Inflammatory macrophage treated with lipopolysaccharide for 4 hours (primary cell): ENCODE measurements at places on chromosomes 7 and 10.

- peak; percentile 98 for DNase-seq
These were observed 145.6 kb downstream of the PFKFB3 start for GRCh38 chr10:6348096-6348874.

DNA sequence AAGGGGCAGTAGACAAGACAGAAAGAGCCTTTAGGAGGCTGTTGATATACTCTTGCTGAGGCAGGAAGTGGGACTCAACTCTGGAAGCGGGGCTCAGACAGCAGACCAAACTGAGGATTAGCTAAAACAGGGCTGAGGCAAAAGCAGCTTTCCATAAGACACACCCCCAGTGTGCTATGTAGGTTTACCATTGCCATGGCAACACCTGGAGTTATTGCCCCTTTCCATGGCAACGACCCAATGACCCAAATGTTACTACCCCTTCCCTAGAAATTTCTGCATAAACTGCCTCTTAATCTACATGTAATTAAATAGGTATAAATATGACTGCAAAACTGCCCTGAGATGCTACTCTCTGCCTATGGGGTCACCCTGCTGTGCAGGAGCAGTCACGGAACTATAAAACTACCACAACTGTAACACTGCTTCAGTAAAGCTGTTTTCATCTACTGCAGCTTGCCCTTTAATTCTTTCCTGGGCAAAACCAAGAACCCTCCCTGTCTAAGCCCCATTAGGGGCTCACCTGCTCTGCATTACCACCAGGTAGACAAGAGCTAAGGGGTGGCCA, 348.4 kb upstream of the PODXL start:
- DNase-seq, result no peak

GRCh38 chr7:35355199-35355598, 101.3 kb upstream of the TBX20 start:
- no peak for DNase-seq

- no peak for DNase-seq
These were observed 118.9 kb downstream of the PRPF18 start for GRCh38 chr10:13705526-13706174.

GRCh38 chr7:36266683-36267082, 113.6 kb downstream of the EEPD1 start:
- DNase-seq, result no peak

GRCh38 chr7:46220066-46220630, 299.1 kb upstream of the IGFBP3 start:
- DNase-seq, result no peak

- peak; percentile 97 for DNase-seq
These were observed 169.5 kb upstream of the KLF14 start for GRCh38 chr7:130903358-130903974.

DNA sequence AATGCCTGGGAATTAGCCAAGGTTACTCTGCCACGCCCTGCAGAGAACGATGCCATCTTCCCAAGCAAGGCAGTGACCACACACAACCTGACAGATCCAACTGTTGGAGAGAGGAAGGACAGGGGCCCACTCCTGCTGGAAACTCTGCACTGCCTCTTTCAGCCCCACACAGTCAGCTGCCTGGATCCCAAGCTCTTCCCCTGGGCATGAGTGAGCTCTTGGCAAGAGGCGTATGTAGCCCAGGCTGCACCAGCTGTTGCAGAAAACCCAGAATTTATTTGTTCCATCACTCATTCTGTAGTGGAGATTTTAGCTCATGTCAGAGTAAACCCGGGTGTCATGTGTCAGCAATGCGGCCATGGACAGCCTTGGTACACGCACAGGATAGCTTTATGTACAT, 135.1 kb upstream of the TRIM24 start:
- no peak for DNase-seq

DNA sequence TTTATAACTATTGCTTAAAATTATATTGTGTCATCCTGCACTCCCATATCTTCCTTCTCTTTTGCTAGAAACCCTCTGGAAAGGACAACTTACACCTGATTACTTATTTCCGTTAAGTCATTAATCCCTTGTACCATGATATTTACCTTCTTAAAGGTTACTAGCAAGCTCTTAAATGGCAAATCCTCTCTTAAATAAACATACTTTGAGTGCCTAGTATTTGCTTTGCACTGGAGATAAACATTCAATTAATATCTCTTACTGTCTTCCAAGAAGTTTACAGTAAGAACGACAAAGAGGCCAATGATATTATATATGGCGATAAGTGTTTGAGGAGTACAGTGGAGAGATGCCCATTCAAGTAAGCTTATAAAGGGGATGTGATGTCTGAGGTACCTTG, 278.3 kb downstream of the HGF start:
- DNase-seq, result no peak
